ENCODE measurements at places on chromosomes 13 and 19.

DNA sequence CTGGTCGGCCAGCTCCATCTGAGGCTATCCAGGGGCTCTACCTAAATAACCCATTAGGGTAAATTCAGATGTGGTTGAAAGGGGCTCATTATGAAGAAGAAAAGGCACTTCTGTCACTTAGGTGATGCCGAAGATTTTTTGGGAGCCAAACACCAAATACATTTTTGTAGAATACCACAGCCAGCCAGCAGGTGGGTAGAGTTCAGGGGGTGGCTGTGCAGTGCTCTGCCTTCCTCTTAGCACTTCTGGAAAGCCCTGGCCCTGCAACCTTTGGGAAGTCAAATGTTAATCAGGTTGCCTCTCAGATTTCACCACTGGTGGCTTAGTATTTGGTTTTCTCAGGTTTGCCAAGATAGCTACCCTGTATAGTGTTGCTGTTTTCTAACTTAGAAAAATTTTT lies 18.5 kb upstream of the GPR18 start:
- no peak for DNase-seq

- DNase-seq = no peak
Measured at GRCh38 chr13:44542361-44542760, 33.8 kb downstream of the TSC22D1 start.

GRCh38 chr19:49837009-49837310 lies 14.0 kb upstream of the PTOV1 start:
- DNase-seq = no peak

- no peak for DNase-seq
Measured at GRCh38 chr13:80030491-80030890, 310.4 kb downstream of the SPRY2 start.

DNA sequence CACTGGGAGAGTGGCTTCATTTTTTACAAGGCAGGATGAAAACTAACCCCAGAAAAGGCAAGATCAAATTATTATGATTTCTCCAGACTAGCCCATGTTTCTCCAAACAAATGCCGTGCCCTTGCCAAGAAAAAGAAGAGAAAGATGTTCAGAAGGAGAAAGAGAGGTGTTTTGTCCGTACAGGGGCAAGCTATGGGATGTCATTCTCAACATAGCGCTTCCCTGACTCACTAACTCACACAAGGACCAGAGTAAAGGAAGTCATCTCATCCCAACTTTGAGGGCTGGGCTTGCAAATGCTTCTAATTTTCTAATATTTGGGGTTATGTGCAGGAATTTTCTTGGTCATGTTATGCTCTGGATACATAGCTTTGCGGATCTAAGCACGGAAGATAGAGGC lies 224.2 kb upstream of the MAB21L1 start:
- no peak for DNase-seq

Measured in activated CD8-positive, alpha-beta memory T cell treated with anti-CD3 and anti-CD28 coated beads for 4 hours (primary cell).